ENCODE measurements at places on chromosomes 7 and 10.
A peak's percentile ranks its signal among the peaks of the same experiment; 100 is the strongest.

DNA sequence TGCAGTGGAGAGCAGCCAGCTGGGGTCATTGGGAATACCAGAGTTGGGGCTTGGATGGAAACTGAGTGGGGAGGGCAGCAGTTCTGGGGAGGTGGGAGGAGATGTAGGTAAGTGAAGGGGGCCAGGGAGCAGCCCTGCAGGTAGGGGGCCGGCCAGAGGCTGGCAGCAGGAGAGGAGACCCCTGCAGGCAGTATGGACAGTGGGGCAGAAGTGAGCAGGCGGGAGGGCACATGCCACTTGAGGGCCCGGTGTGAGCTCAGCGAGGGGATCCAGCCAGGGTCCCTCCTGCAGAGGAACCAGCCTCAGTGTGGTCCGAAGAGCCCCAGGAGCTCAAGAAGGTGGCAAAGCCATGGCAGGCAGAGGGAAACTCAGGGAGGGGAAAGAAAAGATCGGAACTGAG is 75.4 kb downstream of the WDR11 start:
- no peak for DNase-seq

GRCh38 chr10:154348-154747 is 19.1 kb downstream of the ZMYND11 start:
- DNase-seq, result no peak

DNA sequence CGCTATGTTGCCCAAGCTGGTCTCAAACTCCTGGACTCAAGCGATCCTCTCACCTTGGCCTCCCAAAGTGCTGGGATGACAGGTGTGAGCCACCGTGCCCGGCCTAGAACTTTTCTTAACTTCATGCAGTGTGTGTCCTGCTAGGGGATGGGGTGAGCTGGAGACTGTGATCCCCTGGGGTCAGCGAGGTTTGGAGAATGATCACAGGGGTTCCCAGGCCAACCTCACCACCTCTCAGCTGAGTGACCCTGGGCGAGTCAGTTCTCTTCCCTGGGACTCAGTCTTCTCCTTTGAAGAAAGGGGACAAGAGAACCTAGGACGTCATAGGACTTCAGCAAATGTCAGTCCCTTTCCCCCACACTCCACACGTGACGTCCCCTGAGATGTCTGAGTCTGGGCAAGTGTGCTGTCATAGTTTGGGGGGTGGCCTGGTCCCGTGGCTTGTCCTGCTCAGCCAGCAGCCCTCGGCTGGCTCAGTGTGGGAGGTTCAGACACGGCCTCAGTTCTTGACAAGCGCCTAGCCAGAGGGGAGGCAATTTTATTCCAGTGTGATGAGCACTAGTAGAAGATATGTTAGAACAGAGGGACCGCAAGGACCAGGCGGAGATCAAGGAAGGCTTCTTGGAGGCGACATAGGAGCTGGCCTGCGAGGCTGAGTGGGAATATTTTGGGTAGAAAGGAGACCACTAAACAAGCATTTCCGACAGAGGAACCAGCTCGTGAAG is 43.3 kb upstream of the ELN start:
- DNase-seq, result no peak

GRCh38 chr7:767580-767940 is 40.5 kb upstream of the PRKAR1B start:
- no peak for DNase-seq

- DNase-seq, result peak; percentile 37
Observed at GRCh38 chr10:14736600-14737081, 38.1 kb downstream of the FAM107B start.

GRCh38 chr10:33235251-33235884 is 99.1 kb downstream of the NRP1 start:
- no peak for DNase-seq

DNA sequence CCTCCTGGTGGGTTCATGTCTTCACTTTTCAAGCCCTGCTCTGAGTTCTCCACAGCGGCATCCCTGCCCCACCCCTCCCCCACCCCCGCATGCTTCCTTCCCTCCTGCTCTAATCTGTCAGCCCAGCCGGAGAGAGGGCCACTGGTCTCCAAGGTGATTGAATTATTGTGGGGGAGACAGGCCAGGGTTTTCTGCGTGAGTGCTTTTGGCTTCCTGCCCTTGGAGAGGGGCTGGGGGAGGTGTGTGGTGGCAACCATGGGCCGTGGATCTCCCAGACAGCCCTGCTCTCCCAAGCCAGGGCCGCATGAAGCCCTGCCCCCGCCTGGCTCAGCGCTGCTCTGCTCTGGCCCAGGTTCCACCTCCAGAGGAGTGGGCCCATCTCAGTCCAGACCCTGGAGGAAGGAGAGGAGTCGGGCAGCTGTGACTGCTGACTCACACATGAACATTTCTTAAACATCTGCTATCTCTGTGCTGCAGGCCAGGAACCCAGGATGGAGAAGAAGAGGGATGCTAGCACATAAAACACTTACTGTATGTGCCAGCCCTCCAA is 109.9 kb downstream of the ZMIZ1 start:
- peak; percentile 75 for DNase-seq

- no peak for DNase-seq
Observed at GRCh38 chr7:43511769-43512515, 71.0 kb upstream of the STK17A start.

DNA sequence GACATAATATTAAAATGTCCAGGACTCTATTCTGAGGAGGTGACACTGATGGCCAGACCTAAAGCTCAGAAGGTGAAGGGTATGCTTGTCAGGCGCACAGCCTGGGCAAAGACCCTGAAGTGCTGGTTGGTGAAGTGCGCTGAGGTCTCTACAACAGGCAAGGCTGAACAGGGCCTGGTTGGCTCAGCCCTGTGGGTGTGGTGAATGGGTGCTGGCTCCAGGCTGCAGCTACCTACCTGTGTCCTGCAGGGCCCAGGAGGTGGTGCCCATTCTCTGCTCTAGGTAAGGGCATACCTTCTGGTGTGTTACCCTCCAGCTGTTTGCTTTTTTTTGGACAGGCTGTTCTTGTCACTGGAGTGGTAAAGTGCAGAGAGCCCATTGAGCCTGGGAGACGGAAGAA is 85.1 kb downstream of the RAMP3 start:
- no peak for DNase-seq

- DNase-seq, result peak; percentile 85
Observed at GRCh38 chr7:138603549-138604318, 97.4 kb downstream of the SVOPL start.

DNA sequence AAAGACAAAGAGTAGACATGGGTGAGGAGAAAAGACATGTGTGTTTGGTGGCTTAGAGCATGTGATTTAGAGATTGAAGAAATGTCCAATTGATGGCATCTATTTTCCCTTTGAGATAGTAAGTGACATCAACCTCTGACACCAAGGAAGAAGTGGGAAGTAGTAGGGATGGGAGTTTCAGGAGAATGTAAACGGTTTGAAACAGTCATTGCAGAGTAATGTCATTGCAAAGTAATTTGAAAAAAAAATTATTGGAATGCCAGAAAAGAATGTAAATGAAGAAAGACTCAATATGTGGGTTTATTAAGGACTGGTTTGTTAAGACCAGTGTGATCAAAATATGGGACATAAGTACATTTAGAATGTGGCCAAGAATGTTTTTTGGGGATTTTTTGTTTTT is 26.6 kb downstream of the GNG11 start:
- DNase-seq, result no peak

- DNase-seq, result no peak
Observed at GRCh38 chr10:412109-412508, 276.9 kb downstream of the ZMYND11 start.

- no peak for DNase-seq
Observed at GRCh38 chr10:124449170-124450011, 444 bp downstream of the NKX1-2 start.

DNA sequence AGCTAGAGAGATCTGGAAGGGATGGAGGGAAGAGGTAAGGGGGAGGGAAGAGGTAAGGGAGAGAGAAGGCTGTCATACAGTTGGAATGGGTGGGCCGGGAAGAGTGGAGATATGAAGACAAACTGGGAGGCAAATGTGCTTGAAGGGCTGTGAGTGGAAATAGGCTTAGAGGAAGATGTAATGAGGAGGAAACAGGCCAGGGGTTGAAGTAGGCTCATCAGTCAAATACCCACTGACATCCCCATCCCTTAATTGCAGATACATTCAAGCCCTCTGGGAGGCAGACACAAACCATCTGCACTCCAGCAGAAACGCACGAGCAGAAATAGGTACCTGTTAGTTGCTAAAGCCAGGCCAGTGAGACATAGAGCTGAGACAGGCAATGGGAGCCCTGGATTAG is 2.1 kb downstream of the SYNPO2L start:
- DNase-seq, result peak; percentile 88

GRCh38 chr10:89810908-89811525 is 109.6 kb downstream of the KIF20B start:
- DNase-seq, result no peak

GRCh38 chr10:84946904-84947303 is 618.5 kb downstream of the CCSER2 start:
- DNase-seq, result no peak

All from NB4 (cell line).